ENCODE measurements at places on chromosomes 12 and 14.
A peak's percentile ranks its signal among the peaks of the same experiment; 100 is the strongest.

GRCh38 chr12:3574986-3575385, 84.0 kb downstream of the PRMT8 start:
- no peak for DNase-seq

- no peak for DNase-seq
Measured at GRCh38 chr12:65326616-65327015, 48.1 kb downstream of the MSRB3 start.

DNA sequence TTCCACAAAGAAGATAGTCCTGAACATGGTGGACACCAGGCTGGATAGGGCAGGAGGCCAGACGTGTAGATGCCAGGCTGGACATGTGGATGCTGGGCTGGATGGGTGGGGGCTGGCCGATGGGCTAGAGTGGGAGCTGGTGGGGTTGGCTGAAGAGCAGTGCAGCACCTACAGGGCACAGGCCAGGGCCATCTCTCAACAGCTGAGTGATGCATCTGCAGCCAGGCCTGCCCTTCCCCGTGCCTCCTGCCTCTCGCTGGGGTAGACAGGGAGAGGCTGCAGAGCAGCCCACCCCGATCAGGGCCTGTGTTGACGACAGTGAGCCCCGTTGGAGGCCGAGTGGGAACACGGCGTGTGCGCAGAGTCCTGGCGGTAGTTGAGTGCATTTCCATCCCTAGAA, 39.3 kb downstream of the EP400 start:
- DNase-seq: no peak

DNA sequence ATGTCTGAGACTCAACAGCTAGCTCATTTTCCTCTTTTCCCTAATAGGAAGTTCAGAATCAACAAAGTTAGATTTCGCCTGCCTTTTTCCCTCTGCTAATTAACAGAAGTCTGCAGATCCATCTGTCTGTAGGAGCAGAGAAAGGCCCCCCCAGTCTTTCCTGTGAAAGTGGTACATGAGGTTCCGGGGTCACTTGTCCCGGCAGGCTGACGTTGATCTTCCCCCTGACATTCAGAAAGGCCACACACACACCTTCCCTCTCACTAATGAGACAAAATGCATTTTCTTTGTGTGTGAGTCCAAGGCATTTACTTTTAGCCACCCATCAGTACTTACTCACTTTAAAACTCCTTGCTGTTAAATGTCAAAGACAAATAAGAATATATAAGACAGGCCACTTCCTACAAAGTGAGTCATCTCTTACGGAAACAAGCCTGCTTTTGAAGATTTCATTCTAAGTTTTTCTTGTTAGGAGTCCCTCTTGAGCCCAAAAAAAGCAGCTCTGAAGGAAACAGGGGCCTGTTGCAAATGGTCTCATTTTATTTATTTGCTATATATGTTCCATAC, 138.7 kb downstream of the TTC7B start:
- no peak for DNase-seq

DNA sequence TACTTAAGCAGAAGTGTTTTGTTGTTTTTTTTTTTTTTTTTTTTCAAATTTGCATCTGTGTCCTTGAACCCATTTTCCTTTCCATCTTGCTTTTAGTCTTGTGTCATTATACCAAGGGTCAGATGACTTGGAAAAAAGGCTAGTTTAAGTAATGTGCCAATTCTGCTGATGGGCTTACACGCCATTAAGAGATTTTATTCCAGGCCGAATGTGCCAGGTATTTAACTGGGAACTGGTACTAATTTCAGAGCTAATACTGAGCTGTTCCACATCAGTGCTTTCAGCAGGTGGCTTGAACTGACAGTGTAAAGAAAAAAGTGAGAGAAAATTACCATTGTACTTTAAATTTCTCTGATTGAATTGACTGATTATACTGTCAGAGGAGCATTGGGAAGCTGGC, 224.9 kb downstream of the NPAS3 start:
- no peak for DNase-seq

DNA sequence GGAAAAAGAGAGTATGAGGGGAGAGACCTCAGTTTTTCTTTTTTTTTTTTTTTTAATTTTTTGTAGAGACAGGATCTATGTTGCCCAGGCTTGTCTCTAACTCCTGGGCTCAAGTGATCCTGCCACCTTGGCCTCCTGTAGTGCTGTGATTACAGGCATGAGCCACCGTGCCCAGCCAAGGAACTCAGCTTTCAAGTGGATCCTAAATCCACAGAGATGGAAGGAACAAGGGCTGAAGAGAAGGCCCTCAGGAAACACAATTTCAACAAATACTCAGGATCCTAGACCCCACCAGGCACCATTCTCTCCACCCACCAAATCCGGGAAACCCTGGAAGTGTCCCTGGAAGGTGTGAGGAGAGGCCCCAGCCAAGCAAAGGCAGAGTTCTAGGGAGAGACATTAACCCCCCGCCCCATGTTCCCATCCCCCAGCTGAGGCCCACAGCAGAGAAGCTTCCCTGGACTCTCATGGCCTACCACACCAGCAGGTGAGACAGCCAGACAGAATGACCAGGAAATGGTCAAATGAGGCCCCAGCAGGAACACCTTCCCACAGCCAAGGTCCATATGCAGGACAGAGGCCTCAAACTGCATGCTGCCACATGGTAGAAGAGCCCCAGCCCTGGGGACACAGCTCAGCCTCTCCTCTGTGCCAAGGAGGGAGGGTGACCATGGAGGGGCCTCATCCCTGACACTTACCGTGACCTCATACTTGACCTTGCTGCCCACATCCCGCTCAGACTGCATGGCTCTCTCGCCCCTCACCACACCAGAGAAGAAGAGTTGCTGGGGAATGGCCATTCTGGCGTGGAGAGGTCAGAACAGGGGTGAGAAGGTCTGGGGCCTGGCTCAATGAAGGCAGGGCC, 14.1 kb downstream of the ITGA7 start:
- no peak for DNase-seq

GRCh38 chr12:29505122-29505521, 7.6 kb upstream of the OVCH1 start:
- DNase-seq: no peak

- DNase-seq: no peak
Measured at GRCh38 chr14:32762886-32763285, 175.8 kb upstream of the NPAS3 start.

DNA sequence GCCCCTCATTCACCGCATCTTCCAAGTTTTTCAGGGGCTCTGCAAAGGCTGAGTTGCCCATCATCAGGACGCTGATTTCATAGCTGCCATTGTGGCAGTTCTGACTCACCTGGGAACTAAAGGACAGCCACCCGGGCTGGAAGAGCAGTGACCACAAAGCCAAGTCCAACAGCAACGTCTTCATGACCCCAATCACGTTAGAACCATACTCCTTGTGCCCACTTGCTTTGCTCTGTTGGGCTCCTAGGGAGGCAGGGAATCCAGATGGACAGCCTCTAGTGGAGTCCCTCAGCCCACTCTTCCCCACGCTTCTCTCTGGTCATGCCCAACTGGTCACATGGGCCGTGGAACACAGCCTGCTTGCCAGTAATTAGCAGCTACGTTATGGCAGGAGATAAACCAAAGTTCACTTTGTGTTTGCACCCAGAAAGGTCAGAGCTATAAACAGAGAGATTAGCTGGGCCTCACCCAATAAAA, at the start of gene GUCY2C:
Gene GUCY2C (minus strand): TSS at position 335 of the 477 bp plus-strand sequence. CDS start 151 bp downstream, at position 184.
- DNase-seq: peak; percentile 8

- no peak for DNase-seq
Measured at GRCh38 chr12:23945249-23945648, 4.2 kb downstream of the SOX5 start.

- DNase-seq: no peak
Measured at GRCh38 chr12:48932878-48933277, 7.6 kb upstream of the FKBP11 start.

DNA sequence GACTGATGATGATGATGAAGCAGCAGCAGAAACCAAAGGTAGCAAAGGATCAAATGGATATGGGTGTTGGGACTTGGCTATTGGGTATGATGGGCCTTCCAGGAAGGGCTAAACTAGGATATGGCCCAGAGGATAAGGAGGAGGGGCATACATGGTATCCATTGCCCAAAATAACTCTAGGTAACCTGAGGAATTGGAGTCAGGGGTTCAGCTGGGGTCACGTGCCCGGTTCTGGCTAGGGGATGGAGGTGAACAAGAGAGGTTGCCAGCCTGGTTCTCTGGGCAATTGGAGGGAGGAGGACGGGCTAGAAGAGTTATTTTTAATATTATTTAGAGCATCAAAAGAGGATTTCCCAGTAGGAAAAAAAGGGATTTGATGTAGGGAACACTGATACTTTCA, 2.7 kb upstream of the ANKRD52 start:
- DNase-seq: no peak

- DNase-seq: no peak
Measured at GRCh38 chr14:33764876-33765650, 185.8 kb downstream of the EGLN3 start.

DNA sequence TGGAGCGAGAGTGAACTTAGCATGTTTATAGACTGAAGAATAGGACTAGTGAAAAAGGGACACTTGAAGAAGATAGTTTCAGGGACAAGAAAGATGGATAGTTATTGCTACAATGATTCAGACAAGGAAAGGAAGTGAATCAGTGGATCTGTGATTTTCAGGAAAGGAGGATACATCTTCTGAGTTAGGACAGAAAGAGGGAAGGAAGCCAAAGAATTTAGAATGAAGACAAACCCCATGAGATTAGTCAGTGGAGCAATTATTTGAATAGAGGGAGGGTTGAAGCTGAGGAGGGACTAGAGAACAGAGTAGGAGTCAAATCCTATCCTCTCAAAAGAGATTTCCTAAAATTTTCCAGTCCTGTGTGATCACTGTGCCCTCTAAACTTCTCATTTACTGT, 282.7 kb downstream of the AKAP6 start:
- DNase-seq: no peak

GRCh38 chr14:54207476-54208462, 189.0 kb upstream of the CDKN3 start:
- DNase-seq: no peak

DNA sequence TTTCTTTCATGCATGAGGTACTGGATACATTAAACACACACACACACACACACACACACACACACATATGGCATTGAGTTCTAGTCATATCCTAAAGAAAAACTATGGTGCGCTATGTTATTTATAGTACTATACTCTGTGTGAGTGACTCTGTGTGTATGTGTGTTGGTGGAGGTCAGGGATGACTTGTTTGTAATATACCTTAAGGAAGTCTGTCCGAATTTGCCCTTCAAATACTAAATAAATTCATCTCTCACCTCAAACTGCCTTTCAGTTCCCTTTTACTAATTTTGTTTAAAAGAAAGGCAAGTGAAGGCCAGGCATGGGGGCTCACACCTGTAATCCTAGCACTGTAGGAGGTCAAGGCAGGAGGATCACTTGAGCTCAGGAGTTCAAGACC, 2.1 kb upstream of the AKAP5 start:
- no peak for DNase-seq

DNA sequence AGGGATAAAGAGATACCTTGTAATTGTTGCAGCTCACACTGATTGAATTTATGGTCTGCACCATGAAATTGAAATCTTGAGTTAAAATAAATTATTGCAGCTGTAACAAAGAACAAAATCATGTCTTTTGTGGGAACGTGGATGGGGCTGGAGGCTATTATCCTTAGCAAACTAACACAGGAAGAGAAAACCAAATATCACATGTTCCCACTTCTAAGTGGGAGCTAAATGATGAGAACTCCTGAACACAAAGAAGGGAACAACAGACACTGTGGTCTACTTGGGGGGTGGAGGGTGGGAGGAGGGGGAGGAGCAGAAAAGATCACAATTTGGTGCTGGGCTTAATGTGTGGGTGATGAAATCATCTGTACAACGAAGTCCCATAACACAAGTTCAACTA, 22.6 kb downstream of the ERP27 start:
- DNase-seq: no peak

DNA sequence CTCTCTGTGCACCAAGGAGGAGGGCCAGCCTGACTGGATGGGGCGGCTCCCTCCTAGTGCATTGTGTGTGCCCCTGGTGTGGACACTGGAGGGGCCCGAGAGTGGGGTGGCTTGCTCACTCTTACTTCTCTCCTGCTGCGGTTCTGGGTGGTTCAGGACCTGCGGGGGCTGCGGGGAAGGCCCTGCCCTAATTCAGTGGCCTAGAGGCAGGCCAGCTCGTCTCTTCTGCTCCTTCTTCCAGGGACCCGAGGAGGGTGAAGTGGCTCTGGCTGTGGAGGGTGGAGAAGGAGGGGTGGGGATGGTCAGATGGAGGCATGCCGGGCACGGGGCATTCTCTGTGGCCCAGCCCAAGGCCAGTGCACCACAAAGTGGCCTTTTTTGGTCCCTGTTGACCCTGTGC, 87.1 kb downstream of the BEGAIN start:
- no peak for DNase-seq

DNA sequence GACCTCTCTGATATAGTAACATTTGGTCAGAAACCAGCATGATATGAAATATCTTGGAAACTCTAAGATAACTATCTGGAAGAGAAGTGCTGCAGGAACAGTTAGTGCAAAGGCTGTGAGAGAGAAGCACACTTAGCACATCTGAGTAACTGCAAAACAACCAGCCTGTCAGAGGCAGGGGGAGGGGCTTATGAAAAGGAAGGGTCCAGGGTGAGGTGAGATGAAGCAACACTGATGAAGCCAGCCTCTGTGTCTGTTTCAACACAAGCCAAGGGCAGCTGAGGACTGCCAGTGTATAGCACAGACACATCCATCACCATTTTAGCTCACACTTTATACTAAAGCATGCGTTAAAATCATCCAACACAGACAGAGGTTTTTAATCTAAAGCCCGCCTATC, 37.4 kb upstream of the OVCH1 start:
- DNase-seq: no peak

DNA sequence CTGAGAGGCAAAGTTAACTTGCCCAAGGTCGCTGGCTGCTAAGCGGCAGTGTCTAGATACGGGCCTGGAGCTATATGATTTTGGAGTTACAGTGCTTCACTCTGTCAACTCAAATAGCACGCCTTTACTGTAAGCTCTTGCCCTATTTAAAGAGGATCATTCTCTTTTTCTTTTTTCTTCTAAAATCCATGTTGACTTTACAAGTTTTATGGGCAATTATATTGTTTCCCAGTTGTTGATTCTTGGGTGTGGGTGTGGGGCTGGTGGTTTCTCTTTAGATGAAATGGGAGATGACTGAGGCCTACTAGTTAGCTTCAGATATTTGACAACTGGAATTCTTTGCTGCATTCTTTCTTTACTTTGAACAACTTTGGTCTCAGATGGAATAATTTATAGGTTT, 70.7 kb downstream of the C12orf75 start:
- no peak for DNase-seq

GRCh38 chr12:47234576-47235141, 154.9 kb upstream of the AMIGO2 start:
- no peak for DNase-seq

DNA sequence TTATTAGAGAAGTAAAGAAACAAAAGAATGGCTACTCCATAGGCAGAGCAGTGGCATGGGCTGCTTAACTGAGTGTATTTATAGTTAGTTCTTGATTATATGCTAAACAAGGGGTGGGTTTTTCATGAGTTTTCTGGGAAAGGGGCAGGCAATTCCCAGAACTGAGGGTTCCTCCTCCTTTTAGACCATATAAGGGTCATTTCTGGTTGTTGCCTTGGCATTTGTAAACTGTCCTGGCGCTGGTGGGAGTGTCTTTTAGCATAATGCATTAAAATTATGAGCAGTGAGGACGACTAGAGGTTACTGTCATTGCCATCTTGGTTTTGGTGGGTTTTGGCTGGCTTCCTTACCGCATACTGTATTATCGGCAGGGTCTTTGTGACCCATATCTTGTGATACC, 40.1 kb downstream of the CCDC60 start:
- DNase-seq: no peak

GRCh38 chr12:16118586-16118985, 158.9 kb downstream of the SLC15A5 start:
- DNase-seq: no peak

GRCh38 chr14:73295198-73295796, 58.0 kb downstream of the PAPLN start:
- no peak for DNase-seq

GRCh38 chr12:54560374-54560858, 11.0 kb downstream of the PDE1B start:
- no peak for DNase-seq
